ENCODE measurements at places on chromosomes 7 and 10. TPM values are rescaled to one million over a fixed set of nuclear protein-coding genes. Genes with fewer than 3 reads are reported as not detected.

GRCh38 chr10:70885931-70886903 lies 2.1 kb downstream of the PCBD1 start:
- H3K4me3 ChIP-seq, result no peak overlapping the region
- H3K27ac ChIP-seq, result no peak overlapping the region
- H3K27me3 ChIP-seq, result no peaks in the 10 kb centered on the region
- H3K4me1 ChIP-seq, result peaks cover 3% of the 10 kb centered on the region

DNA sequence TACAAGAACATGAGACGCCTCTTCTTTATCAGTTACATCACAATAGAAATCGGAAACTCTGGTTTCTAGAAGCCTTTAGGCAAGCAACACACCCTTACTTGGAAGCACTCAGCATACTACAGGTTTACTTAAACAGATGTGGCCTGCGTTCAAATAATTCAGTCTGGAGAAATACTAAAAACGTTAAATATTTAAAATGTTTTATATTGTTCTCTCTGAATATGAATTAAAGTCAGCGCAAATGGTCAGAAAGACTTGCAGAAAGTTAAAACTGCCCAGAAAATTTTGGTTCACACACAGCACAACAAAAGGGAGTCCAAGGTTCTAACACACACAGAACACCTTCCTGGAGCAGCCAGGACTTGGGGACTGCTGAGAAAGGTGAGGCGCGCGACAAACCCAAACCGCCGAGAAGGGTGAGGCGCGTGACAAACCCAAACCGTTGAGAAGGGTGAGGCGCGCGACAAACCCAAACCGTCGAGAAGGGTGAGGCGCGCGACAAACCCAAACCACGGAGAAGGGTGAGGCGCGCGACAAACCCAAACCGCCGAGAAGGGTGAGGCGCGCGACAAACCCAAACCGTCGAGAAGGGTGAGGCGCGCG lies 25.8 kb downstream of the ESYT2 start:
- no peaks in the 10 kb centered on the region for H3K27me3 ChIP-seq
- no peak for DNase-seq
- peak overlapping the region; percentile 21 for H3K4me3 ChIP-seq

DNA sequence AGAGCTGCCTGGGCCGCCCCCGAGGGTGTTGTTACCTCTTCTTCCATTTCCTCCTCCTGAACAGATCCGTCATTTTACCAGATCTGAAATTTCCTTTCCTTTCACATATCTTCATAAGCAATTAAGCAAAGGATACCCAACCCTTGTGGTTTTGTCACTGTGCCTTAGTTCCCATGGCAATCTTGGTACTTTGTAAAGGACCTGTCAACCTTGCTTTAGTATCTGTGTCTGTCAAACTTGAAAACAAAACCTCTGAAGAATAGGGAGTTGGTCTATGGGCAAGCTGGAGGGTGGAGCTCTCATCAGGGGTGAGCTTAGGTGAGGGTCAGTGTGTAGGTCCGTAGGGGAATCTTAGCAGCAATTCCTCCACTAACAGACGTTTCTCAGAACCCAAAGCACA lies 25.4 kb upstream of the CCDC3 start:
- no peak overlapping the region for H3K4me3 ChIP-seq
- peaks cover 18% of the 10 kb centered on the region for H3K27me3 ChIP-seq
- H3K27ac ChIP-seq, result no peak overlapping the region
- no peak for DNase-seq

The STX1A gene
- 21.2 TPM for total RNA-seq

The FXYD4 gene
- not detected for total RNA-seq

DNA sequence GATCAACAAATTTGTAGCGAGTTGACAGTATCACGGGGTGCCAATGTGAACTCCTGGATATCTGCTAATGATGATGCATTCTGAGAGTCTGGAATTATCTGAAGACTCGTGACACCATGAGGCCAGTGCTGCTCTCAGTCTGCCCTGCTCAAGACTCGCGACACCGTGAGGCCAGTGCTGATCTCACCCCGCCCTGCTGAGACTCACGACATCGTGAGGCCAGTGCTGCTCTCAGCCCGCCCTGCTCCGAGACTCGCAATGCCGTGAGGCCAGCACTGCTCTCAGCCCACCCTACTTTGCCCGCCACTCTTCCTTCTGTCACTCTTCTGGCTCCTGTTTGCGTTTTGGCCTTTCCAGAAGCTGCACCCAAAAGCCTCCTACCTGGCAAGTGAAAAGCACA lies 411.8 kb downstream of the PTPRN2 start:
- DNase-seq, result no peak
- no peak overlapping the region for H3K27ac ChIP-seq
- no peak overlapping the region for H3K4me3 ChIP-seq
- no peaks in the 10 kb centered on the region for H3K27me3 ChIP-seq
